HT-29 (cell line): ENCODE measurements at places on chromosomes 4 and X.

- peak; percentile 43 for DNase-seq
Measured at GRCh38 chr4:24594887-24595286, 10.5 kb upstream of the DHX15 start.

DNA sequence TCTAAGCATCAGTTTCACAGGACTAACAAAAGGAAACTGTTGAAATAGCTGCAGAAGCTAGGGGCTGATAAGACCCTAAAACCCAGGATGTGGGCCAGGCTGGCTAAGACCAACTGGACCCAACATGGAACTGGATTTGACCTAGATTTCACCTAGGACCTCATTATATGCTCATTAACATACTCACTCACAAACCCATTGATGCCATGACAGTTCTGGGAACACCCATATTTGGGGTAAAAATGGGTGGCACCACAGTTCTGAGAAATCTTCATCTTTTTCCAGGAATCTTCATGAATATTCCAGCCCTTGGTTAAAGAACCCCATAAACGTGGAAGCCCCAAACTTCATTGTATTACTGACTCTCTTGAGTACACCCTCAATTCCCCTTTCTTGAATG lies 41.1 kb downstream of the HSD17B13 start:
- DNase-seq, result no peak

GRCh38 chr4:174111422-174111821 lies 172.0 kb downstream of the FBXO8 start:
- DNase-seq, result no peak

GRCh38 chr4:73948990-73949706 lies 32.7 kb downstream of the PF4 start:
- DNase-seq, result no peak

- DNase-seq, result no peak
Measured at GRCh38 chrX:15151267-15152186, 118.4 kb downstream of the ASB9 start.

- DNase-seq, result no peak
Measured at GRCh38 chr4:137621056-137621455, 88.8 kb upstream of the PCDH18 start.

GRCh38 chr4:22713841-22714240 lies 21.1 kb downstream of the GBA3 start:
- no peak for DNase-seq

GRCh38 chr4:3176367-3177229 lies 72.4 kb upstream of the MSANTD1 start:
- no peak for DNase-seq

GRCh38 chr4:93317057-93317456 lies 511.5 kb upstream of the ATOH1 start:
- DNase-seq, result no peak

GRCh38 chr4:107283587-107284559 lies 247.8 kb upstream of the DKK2 start:
- no peak for DNase-seq

DNA sequence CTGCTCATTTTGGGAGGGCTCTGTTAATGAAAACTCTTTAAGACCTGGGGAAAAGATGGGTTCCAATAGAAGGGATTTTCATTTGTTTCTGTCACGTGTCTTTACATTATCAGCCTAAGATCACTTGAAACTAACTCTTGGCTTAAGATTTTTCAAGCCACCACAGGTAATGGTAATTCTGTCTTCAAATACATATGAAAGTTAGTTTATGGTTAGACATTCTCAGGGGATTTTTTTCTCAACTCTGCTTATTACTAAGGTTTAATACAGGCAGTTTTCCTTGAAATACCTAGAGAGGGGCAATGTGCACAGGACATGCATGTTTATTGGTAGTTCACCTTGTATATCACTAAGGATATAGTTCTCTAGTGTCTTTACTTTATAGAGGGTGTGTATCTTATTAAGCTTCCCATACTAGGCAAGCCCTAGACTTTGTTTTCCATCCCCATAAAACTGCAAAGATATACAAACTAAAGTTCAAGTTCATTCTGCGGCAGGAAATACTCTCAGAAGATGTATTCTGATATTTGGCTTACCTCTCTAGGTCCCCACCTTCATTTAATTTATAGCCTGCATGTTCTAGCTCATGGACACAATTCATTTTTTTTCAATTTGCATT lies 38.2 kb upstream of the MYOZ2 start:
- DNase-seq, result no peak

- DNase-seq, result no peak
Measured at GRCh38 chr4:17797808-17798207, 12.7 kb downstream of the DCAF16 start.

DNA sequence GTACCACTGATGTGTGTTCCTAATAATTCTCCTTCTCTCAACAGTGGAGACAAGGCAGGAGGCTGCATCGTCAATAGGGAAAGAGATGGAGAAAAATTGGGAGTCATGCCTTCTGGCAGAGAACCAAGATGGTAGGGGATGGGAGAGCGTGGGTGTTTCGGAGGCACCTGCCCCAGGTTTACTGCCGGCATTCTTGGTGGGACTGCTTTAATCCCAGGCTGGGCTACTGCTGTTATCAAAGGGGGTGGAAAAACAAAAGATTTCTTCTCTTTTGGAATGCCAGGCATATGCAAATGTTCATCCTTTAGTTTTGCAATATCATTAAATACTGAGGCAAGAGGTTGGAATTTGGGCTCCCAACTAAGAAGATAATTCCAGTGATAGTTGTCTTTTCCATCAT lies 257.0 kb downstream of the DCHS2 start:
- no peak for DNase-seq

DNA sequence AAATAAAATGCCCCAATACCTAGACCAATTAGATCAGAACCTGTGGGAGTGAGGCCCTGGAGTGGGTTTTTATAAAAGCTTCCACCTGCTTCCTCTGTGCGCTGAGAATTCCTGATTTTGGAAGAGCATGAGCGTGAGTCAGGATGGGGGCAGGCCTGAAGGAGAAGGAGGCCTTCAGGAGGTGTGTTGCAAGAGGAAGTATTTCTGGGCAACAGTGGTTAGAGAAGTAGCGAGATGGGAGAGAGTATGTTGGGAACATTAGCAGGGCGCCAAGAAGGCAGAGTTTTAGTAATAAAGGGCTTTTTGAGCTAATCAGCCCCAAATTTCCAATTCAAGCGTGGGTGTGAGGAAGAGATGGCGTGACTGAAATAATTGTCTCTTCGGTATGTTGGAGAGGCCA lies 349.8 kb downstream of the UNC5C start:
- DNase-seq, result no peak

DNA sequence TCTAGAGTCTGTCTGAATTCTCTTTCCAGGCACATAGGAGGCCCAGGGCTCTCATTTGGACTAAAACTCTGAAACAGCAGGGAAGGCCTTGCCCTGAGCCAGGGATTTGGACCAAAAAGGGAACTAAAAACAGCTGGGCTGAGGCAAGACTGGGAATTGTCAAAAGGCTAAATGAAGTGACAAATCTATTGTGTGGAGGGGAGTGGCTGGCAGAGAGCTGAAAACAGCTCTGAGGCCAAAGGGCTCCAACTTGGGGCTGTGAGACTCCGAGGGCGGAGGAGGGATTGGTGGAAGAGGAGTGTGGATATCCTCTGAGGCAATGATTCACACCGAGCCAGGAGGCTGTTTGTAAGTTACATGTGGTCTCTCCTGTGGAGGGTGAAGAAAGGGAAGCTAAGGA lies 63.2 kb downstream of the PHEX start:
- no peak for DNase-seq

GRCh38 chr4:88018466-88018865 lies 11.0 kb downstream of the PKD2 start:
- DNase-seq, result no peak

DNA sequence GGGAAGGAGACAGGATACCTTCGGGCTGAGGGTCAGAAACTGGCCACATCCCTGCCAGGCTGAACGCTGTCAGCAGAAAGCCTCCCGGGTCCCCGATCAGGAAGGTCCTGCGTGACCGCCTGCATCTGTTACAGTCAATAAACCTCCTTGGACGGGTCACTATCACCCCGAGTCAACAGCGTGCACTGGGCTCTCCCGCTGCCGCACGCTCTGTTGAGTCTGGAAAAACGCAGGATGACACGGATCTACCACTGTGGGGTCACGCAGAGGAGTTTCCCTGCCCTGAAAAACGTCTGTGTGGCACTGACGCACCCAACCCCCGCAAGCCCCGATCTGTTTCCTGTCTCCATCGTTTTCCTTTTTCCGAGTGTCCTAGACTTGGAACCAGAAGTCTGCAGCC lies 12.1 kb downstream of the PPP2R3B start:
- no peak for DNase-seq

DNA sequence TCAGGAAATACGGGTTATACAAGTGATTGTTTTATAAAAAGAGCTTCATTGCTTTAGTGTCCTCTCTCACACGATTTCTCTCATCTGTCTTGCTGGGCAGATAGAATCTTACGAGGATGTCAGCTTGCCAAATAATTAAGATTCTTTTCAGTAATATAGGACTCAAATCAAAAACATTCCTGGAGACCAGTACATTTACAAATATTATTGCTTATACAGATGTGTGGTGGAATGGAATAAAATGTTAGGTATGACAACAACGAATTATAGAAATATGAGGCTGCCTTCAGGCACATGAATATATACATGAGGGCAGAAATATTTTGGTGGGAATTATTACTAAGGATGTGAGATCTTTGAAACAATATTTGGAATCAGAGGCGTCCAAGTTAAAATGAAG lies 88.9 kb downstream of the GC start:
- no peak for DNase-seq

DNA sequence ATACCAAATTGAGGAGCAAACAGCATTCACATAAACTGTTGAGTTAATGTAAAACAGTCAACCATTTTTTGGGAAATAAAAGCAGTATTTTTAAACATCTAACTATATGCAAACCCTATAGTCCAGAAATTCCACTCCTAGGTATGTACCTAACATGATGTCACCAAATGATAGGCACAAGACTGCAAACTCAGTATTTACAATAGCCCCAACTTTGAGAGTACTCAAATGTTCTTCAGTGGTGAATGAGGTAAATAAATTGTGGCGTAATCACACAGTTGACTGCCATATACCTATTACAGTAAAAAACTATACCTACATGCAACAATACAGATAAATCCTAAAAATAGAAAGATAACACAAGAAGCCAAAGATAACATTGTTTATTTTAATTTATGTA lies 1243.8 kb upstream of the ADGRL3 start:
- DNase-seq, result no peak

GRCh38 chrX:105610411-105610810 lies 211.9 kb upstream of the NRK start:
- no peak for DNase-seq

DNA sequence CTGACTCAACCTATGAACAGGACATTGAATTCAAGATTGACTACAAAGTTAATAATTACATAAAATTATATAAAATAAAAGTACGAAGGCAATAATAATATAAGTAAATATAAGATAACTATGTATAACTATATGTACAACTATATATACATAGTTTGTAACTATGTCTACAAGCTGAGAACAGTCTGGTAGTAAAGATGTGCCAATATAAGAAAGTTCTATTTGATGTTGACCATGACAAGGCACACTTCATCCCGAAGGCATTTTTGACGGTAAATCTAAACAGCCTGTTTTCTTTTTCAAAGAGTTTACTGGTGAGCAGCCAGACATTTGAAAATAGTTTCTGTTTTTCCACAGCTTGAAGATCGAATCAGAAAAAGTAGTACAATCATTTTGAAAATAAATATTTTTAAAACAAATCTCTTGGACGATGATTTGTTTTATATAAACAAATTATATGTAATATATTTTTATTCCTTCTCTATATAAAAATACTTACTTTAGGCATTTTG lies 112.9 kb downstream of the CEP44 start:
- DNase-seq, result no peak

- DNase-seq, result no peak
Measured at GRCh38 chr4:183200453-183200852, 101.4 kb downstream of the WWC2 start.

GRCh38 chr4:181938631-181939030 lies 304.6 kb upstream of the TENM3 start:
- no peak for DNase-seq

GRCh38 chrX:49273181-49273727 lies 3.7 kb downstream of the PPP1R3F start:
- DNase-seq, result no peak

DNA sequence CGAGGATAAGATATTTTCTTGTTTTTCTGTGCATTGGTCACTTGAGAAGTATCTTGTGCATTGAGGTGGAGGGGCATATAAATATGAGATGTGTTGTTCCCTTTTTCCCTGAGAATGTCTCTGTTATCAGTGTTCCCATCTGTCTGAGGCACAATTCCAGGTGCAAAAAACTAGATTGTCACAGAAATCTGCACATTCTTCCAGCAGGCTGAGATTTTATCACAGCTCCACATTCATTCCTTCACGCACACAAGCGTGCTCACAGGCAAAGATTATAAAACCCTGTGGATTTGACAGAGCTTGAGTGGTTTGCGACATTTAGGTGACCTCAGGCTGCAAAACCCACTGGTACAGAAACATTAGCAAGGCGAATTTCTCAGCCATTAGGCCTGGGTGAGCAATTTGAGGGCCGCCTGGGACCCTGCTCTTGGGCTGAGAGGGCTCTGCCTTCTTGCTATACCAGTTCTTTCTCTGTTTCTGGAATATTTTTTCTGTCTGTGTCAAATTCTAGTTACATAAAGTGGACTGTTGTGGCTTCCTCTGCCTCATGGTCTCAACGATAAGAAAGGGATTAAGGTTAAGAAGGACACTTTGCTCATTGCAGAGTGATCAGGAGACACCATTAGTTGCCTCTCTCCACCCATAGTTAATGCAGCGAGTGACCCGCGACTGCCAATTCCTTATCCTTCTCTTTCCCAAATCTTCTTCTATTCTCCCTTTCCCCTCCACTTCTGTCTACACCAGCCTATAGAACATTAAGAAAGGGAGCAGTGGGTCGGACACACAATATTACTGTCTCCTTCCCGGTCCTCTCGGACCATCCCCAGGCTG lies 86.7 kb upstream of the C1QTNF7 start:
- DNase-seq, result no peak

- peak; percentile 91 for DNase-seq
Measured at GRCh38 chr4:107863850-107864371, 39.2 kb downstream of the SGMS2 start.

- DNase-seq, result peak; percentile 86
Measured at GRCh38 chr4:38034986-38035882, 75.0 kb downstream of the PTTG2 start.

DNA sequence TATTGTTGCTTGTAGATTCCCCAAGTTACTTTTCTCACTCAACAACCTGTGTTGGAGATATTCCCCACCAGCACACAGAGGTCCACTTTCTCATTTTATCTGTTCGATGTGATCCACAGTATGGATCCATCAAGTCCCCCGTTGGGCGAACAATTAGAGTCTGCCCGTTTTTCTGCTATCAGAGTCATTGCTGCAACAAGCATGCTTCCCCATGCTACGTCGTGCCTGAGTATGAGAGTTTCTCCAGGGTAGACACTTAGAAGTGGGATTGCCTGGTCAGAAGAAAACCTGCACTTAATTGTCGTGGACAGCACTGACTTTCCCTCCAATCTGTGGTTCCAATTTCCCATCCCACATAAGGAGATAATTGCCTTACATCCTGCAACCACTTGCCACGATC lies 62.7 kb upstream of the SHOX start:
- no peak for DNase-seq

GRCh38 chr4:34800953-34801352 lies 1443.4 kb downstream of the ARAP2 start:
- DNase-seq, result no peak
